ENCODE measurements at places on chromosomes 13 and 19.

DNA sequence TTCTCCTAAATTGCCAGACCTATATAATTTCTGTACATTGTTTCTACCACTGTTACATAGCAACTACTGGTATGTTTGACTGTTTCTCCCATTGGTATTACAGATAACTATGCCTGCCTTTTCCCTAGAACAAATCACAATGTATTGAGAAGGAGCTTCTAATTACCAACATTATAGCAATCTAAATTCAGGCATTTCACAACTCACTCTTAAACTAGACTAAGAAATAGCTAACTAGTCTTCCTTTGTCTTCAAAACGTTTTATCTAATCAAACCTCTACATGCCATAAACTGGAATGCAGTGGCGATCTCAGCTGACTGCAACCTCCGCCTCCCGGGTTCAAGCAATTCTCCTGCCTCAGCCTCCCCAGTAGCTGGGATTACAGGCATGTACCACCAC, 18.2 kb downstream of the RBM26 start:
- DNase-seq: no peak

- no peak for DNase-seq
These were observed 8.2 kb downstream of the CAPN12 start for GRCh38 chr19:38736036-38736412.

GRCh38 chr19:33301144-33301899, 1.0 kb downstream of the CEBPA start:
- no peak for DNase-seq

GRCh38 chr19:52270266-52270885, 989 bp downstream of the ZNF766 start:
- no peak for DNase-seq

- no peak for DNase-seq
These were observed 96.4 kb upstream of the MYCBP2 start for GRCh38 chr13:77423296-77423695.

- no peak for DNase-seq
These were observed 45.1 kb downstream of the NFIX start for GRCh38 chr19:13040232-13040947.

- DNase-seq: no peak
These were observed 44.6 kb downstream of the ZNF787 start for GRCh38 chr19:56076498-56076897.

GRCh38 chr13:70668293-70668692, 560.0 kb upstream of the KLHL1 start:
- DNase-seq: no peak

All from stimulated activated CD4-positive, alpha-beta T cell treated with anti-CD3 and anti-CD28 coated beads, Interleukin-1b, Interleukin-23, amount 100 ng/mL, for 1 hour (primary cell).